ENCODE measurements at places on chromosomes 16 and 17.

DNA sequence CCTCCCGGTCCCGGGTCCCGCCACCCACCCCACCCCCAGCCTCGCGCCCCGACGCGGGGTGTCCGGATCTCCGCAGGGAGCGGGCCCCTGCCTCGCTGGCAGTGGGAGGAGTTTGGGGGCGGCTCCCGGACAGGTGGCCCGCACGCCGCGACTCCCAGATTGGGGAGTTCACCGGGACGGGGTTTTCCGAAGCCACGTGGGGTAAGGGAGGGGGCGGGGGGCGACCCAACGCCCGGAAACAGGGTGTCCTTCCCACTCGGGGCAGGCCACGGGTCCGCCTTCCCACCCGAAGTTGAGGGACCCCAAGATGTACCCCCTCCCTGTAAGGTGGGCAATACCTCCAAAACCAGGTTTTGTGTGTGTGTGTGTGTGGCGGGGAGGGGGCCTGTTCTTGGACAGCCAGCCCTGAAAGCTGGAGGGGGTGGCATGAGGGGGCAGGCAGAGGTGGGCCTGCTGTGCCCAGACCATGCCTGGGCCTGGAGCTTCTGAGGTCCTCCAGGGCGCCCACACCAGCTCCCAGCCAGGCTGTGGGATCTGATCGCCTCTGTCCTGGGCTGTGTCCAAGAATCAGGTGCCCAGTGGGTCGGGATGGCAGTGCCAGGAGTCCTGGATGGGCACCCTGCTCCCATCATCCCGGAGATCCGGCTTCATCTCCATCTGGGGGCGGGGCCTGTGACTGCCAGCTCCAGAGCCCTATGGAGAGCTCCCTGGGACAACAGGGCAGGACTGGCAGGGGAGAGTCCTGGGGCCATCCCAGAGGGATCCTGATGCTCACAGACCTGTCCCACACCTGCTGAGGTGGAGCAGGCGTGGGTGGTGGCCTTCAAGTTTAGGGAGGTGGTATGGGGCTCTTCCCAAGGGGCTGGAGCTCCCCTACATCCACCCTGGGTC, 767 bp downstream of the SYNGR2 start:
- peak; percentile 52 for DNase-seq

DNA sequence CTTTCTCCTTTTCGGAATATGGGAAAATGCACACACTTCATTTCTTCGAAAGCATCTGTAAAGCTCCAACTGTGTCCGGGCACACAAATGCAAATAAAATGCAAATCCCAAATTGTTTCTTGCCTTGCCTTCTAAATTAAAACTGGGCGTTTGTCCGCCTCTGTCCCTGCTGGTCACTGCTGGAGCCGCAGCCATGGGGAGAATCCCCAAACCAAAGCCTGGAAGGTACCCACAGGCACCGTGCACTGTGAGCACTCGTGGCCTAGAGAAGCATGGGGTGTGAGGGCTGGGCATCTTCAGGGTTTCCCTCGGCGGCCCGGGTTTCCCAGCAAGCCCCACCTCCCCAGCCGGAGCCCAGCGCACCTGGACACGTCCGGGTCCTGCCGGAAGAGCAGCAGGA, 2.9 kb downstream of the SLC47A2 start:
- no peak for DNase-seq

DNA sequence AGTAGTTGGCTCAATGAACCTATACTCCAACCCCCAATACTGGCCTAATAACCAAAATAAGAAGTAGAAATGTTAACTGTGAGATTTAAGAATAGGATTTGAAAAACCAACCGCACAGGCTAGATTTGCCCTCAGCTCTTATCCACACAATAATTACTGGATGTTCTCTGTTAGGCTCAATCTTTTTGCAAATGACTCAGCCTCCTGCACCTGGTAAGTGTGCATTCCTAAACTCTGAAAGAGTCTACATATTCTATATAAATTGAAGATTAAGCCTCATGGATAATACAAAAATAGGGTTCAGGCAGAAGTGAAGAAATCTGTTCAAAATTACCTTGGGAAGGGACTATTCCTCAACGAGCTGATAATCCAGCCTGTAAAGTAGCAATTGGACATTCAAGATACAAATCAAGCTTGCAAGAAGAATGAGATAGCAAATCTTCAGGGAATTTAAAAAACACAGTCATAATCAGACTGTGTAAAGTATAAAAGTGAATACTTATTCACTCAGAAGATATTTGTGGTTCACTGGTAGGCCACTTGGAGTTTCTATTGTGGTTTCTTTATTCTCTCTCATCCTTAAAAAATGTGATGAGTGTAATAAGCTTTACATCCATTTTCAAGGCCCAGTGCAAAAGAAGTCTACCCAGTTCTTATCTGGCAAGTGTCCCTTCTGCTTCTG, 931.9 kb upstream of the SOX9 start:
- no peak for DNase-seq

DNA sequence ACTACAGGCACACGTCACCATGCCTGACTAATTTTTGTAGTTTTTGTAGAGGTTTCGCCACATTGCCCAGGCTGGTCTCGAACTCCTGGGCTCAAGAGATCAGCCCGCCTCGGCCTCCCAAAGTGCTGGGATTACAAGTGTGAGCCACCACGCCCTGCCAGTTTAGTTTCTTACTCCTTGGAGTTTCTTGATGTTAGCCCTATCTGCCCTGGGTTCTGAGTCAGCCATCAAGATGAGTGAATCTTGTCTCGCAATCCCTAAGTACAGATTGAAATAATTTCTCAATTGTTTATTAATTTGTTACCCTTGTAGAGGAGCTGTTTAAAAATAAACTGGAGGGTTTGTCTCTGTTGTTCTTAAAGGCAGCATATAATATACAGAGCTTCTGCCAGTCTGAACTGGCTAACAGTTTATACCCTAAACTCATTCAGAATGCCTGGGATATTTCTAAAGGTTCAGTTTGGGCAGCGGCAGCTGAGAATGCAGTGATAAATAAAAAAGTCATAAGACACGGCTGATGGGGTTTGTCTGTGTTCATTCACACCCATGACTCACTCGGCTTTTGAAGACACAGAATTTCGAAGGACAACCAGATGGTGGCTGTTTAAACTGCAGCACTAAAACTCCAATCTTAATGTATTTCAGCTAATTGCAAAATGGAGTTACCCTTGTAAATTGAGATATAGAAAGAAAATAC, 39.6 kb downstream of the GPRC5B start:
- DNase-seq: no peak

- no peak for DNase-seq
These were observed 11.8 kb upstream of the CHST4 start for GRCh38 chr16:71514476-71514875.

DNA sequence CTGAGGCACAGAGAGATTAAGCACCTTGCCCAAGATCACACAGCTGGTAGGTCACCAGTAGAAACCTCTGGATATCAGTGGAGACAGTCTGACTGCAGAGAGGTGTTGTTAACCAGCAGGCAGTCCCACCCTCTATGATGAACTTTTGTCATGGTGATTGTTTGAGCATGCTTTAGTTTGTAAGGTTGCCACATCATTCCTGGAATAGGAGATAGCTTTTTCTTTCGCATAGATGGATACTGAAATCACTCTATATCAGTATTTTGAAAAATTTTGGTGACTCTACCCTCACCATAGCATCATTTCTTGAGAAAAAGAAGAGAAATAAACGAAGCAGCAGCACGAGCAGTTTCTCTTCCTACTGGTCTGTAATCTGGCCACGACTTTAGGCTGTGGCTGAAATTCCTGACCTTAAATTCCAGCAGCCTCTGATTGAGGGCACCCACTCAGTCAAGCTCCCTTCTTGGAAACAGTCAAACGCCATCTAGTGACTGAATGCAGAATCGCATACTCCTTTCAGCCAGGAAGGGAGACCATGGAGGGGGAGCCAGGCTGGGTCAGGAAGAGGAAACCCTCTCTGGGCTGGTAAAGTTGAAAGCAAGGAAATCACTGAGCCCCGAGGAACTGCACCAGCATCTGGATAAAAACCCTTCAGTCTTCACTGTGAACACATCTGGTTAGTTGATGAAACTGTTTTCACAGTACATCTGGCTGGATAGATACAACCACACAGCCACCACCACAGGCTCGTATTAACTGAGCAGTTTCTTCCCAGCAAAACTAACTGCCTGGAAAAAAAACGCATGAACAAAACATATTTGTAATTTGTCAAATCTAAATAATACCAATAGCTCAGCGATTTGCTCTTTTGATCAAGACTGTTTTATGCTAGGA, 108.5 kb upstream of the XYLT1 start:
- DNase-seq: peak; percentile 69

GRCh38 chr17:80873307-80873951, 118.2 kb upstream of the CHMP6 start:
- DNase-seq: no peak

- DNase-seq: no peak
These were observed 42.5 kb downstream of the PLCG2 start for GRCh38 chr16:81821436-81822128.

DNA sequence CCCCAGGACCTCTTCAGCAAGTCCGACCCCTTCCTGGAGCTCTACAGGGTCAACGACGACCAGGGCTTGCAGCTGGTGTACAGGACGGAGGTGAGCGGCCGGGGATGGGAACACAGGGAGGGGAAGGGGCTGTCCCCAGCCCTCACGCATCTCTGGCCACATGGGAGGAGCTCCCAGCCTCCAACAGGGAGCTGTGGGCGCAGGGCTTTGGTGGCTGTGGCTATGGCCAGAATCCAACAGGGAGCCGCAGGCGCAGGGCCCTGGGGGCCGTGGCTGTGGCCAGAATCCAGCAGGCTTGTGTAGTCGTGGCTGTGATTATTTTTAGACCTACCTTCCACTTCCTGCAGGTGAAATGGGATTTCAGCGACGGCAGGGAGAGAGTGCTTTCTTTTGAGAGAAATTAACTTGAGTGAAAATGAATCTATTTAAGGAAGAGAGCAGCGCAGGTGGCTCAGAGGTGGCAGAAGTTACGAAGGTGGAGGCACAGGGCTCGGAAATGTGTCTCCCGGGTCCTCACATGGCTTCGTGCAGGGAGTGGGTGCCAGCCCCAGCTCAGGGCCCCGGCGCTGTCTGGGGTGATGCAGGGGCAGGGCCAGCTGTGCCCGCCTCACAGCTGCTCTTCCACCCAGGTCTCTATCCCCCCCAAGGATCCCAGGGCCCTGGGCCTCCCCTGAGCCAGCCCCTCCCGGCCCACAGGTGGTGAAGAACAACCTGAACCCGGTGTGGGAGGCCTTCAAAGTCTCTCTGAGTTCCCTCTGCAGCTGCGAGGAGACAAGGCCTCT, 9.4 kb downstream of the CPNE7 start:
- DNase-seq: no peak

- no peak for DNase-seq
These were observed 131.2 kb upstream of the NLRP1 start for GRCh38 chr17:5715478-5715877.

DNA sequence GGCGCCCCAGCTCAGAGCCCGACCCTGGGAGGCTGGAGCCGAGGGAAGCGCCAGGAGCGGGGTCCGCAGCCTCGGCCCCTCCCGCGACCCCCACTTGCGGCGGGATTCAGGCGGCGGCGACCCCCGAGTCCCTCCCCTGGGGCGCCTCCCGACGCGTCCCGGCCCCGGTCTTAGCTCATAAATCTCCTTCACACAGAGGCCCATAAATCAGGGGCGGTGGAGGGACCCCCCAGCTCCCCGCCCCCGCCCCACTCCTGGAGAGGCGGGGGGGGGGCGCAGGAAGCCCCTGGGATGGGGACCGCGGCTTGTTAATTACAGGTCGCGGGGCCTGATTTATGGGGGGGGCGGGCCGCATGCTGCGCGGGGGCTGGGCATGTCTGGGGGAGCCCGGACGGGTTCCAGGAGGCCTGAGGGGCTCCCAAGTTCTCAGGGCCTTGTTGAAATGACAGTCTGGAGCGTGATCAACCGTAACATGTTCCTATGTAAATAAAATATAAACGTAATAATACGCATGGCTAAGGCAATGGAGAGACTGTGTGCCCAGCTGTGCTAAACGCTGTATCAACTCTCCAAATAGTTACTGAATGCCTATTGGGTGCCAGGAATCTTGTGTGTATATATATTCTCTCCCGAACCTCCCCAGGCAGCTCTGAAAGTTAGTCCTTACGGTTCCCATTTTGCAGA, 10.0 kb upstream of the BHLHA9 start:
- DNase-seq: no peak

- no peak for DNase-seq
These were observed 2.7 kb upstream of the CAPNS2 start for GRCh38 chr16:55563797-55564196.

DNA sequence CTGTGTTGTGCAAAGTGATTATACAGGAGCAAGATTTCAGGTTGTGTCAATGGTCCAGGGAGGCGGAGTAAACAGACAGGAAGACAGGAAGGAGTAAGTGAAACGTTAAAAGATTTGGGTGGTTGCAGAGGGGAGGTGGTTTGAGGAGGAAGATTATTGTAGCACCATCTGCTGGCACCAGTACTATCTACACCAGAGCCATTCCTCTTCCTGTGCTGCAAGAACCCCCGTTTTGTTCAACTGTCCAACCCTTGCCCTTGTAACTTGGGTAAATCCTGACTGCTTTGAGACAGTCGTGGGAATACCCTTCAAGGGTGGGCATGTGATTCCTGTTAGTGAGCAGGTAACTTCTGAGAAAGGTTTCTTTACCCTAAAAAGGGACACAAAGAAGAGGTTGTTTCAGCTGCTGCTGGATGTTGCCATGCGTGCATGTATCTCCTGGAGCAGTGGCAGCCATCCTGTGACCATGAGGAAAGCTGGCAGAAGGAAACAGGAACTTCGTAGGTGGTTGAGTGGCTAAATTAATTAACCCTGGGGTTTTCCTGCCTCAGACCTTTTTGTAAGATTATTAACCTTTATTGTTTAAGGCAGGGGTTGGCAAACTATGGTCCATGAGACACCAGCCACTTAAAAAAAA, 124.1 kb downstream of the PRKCA start:
- DNase-seq: peak; percentile 61

Measured in CD4-positive, alpha-beta T cell treated with Interleukin-2 at 100 ng/mL for 4 hours (primary cell).